Activated CD4-positive, alpha-beta T cell treated with anti-CD3 and anti-CD28 coated beads for 4 hours (primary cell): ENCODE measurements at places on chromosomes 1 and 21.

GRCh38 chr21:35377505-35378090, 328.5 kb upstream of the RUNX1 start:
- no peak for DNase-seq

GRCh38 chr21:22083899-22084298, 1085.7 kb downstream of the NCAM2 start:
- DNase-seq: no peak

- no peak for DNase-seq
Observed at GRCh38 chr1:93738075-93738622, 56.5 kb upstream of the BCAR3 start.

- no peak for DNase-seq
Observed at GRCh38 chr1:85822696-85823095, 114.5 kb upstream of the ZNHIT6 start.

GRCh38 chr1:147316968-147317367, 74.5 kb downstream of the CHD1L start:
- no peak for DNase-seq

DNA sequence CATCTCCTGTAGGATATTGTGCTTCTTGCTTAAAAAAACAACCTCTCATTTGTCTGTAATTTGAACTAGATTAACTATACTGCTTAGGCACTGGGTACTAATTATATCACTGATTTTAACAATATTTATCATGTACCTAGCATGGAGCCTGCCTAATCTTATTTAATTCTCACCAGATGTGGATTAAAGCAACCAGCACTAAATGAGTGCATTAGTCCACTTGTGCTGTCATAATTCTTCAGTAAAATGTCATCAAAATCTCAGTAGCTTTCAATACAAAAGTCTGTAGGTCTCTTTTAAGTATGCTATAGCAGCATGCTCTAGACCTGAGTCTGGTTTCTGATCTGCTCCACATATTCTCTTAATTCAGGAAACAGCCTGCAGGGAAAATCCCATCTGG, 368.1 kb downstream of the NCAM2 start:
- DNase-seq: no peak

- DNase-seq: no peak
Observed at GRCh38 chr21:25555492-25555891, 51.8 kb downstream of the MRPL39 start.

GRCh38 chr1:182786223-182786994, 3.2 kb upstream of the NPL start:
- peak; percentile 29 for DNase-seq

- no peak for DNase-seq
Observed at GRCh38 chr21:40531431-40532110, 315.4 kb downstream of the DSCAM start.

DNA sequence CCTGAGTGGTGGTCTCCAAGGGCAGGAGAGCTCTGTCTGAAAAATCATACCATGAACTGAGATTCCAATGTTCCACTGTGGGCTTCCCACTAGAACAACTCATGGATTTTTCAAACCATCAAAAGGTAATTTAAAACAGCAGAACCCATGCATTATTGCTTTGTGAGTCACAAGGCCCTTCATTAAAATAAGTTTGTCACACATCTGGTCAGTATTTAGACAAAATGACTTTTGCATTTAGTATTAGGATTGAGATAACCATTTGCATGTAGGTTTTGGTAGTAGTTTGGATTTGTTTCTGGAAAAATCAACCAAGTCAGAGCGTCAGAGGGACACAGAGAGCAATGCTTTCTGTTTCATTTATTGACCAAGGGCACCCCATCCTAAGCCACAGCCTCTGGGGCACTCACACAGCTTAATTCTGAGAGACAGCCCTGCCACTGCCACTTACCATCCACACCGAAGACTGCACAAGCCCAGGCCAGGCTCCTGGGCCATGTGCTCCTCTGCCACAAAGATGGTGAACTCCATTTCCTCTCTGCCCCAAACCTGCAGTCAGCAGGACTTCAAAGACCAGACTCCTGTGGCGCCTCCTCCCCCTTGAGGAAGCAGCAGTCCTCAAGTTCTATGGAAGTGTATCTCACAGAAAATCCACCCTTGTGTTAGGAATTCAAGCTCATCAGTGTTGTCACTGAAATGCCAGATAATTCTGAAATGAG, 132.6 kb upstream of the DUSP10 start:
- DNase-seq: no peak

DNA sequence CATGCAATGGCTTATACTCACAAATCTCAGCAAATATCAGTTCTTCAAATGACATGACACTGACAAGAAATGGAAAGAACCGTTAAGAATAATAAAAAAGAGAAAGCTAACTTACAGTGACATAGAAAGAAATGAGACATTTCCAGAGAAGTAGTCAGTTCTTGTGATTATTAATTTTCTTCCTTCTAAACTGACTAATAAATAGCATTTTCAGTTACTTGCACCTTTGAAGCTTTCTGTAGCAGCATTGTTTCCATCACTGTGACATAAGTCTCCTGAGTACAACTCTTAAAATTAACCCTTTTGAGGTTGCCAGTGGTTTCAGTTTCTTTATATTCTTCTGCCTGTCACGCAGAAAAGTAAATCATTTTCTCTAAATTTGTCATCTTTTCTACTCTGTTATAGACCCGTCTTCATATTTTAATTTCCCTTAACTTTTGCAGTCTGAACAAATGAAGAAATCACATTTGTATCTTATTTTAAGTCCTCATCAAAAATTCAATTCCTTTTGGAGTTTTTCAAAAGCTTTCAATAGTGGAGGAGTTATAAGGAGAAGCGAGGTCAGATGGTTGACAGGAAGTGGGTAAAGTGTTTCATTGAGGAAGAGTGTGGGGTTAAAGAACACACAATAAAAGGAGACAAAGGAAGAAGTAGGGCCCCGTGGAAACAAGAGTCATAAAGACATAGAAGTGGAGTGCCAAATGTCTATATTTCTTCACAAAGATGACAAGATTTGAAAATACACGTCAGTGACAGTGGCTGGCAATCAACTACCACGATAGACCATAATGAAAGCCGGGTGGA, 57.9 kb upstream of the S1PR1 start:
- peak; percentile 35 for DNase-seq

DNA sequence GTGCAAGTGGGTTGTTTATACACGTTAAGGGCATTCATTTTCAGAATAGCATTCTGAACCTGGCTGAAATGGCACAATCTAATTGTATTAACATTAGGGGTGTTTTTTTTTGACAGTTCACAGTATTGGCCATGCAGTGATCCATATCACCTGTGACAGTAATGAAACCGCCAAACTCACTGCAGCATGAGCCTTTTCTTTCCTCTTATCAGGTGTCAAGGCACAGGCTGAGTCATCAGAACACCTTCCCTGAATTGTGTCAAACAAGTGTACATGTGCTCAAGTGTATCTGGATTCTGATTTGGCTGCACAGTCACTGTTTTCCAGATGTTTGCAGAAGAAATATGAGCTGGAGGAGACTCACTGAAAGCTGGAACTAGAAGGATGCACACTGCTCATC, 47.7 kb upstream of the C8B start:
- DNase-seq: no peak

- no peak for DNase-seq
Observed at GRCh38 chr1:230074270-230074669, 7.2 kb downstream of the GALNT2 start.
